Bronchial epithelial cell (primary cell): ENCODE measurements at places on chromosomes 7 and 10. TPM values are rescaled to one million over a fixed set of nuclear protein-coding genes. Genes with fewer than 3 reads are reported as not detected.

DNA sequence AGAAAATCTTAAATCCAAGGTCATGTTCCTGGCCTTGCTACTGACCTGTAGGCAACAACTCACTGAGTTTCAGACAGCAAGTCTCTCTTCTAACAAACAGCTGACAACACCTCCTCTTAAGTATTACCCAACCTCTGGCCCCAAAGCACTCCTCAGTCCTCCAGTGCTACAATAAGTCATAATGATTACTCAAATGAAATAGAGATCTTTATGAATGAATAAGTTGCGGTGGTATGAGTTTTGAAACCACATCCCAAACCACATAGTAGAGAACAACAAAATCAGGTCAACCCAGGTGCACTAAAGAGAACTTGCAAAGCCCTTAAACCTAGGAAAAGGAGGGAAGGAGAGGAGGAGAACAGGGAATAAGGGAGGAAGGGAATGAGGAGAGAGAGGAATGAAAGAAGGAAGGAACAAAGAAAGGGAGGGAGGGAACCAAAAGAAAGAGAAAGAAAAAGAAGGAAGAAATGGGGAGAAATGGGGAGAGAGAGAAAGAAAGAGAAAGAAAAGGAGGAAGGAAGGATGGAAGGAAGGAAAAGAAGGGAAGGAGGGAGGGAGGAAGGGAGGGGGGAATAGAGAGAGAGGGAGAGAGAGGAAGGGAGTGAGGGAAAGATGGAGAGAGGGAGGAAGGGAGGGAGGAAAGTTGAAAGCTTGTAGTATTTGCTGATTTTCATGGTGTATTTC lies 142.8 kb upstream of the CALCR start:
- DNase-seq: peak; percentile 90

GRCh38 chr7:155094636-155095135 lies 24.6 kb downstream of the HTR5A start:
- DNase-seq: no peak

- DNase-seq: no peak
These were observed 282.7 kb upstream of the ZNF32 start for GRCh38 chr10:43931308-43931930.

GRCh38 chr10:67239864-67240497 lies 314.1 kb downstream of the LRRTM3 start:
- no peak for DNase-seq

- no peak for DNase-seq
These were observed 44.3 kb downstream of the ARL4A start for GRCh38 chr7:12731775-12732174.

Gene MBL2
- total RNA-seq: not detected in 2 replicates

Gene FAM237B
- total RNA-seq: not detected in 2 replicates

Gene C7orf33
- not detected in 2 replicates for total RNA-seq
